ENCODE measurements at places on chromosomes 1 and 21.

DNA sequence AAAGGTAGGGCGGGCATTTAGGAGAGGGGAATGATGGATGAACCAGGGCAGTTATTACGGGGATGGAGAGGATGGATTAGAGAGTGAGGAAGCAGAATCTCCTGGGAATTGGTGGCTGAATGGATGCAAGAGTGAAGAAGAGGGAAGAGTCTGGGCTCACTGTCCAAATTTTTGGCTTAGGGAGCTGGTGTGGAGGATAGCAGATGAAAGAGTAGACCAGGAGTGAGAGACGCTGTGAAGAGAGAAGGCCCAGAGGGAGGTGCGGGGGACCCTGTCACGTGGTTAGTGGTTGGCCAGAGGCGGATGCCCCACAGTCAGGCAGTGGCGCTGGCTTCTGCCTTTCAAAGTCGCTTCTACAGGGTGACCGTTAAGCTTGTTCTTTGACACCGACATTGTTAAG lies 78.4 kb downstream of the PEX14 start:
- DNase-seq, result no peak

DNA sequence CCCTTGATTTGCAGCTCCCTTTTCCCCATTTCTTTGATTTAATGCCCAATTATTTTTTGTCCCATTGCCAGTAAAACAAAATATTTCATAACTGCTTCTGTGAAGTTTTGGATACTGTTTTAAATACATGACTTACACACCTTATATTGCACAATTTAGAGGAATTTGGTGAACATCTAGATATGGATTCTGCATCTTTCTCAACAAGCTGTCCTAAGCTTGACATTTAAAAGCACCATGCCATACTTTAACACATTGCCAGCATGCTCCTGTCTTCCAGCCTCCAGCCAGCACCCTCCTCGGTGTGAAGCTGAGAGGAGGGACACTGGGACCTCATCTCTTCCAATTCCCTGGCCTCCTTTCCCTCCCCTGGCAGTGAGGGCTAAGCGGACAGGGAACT lies 167.6 kb downstream of the SEC16B start:
- DNase-seq, result no peak

GRCh38 chr1:219293410-219293809 lies 119.7 kb downstream of the LYPLAL1 start:
- no peak for DNase-seq

GRCh38 chr1:33060579-33061083 lies 20.3 kb upstream of the AZIN2 start:
- no peak for DNase-seq

- no peak for DNase-seq
These were observed 24.2 kb upstream of the DYNLT5 start for GRCh38 chr1:66728021-66728420.

DNA sequence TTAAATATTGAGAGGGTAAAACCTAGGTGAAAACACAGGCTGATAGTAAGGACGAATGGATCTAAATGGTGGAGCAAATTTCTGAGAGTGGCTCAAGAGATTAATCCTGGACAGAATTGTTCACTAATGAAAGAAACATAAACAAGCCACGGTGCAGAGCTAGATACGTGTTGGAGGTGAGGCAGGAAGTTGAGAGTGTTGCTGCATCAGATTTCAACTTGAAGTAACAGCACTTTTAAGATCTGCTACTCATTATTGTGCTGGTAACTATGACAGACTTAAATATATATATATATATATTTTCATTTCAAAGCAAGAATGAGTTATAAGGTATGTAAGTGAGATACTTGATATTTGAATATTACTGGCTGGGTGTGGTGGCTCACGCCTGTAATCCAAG lies 64.9 kb downstream of the PTGS2 start:
- DNase-seq, result no peak

GRCh38 chr1:28512058-28512611 lies 6.3 kb downstream of the RCC1 start:
- no peak for DNase-seq

GRCh38 chr21:45636951-45637646 lies 6.4 kb upstream of the PCBP3 start:
- no peak for DNase-seq

DNA sequence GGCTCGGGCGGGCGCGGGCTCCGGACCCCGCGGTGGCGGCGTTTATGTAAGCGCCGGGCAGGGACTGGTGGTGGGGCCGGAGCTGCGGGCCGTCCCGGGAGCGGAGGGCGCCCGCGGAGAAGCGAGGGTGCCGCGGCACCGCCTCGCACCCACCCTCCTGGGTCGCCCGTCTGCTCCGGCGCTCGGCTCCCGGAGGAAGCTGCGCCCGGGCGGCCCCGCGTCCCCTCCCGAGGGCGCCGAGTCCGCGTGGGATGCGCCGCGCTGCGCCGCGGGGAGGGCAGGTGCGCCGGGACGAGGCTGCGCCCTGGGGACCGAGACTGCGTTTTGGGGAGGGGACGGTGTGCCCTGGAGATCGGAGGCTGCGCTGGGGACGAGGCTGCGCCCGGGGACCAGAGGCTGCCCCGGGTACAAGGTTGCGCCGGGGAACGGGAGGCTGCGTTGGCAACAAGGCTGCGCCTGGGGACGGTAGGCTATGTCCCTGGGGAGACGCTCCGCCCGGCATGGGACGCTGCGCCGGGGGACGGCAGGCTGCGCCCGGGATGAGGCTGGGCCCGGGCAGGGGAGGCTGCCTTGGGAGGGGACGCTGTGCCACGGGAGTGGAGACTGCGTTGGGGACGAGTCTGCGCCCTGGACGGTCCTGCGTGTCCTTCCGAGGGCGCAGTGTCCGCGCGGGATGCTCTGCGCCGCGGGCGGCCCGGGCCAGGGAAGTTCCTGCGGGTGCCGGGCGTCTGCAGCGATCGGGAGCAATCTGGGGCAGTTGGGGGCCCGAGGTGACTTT lies 627 bp downstream of the ADARB1 start:
- no peak for DNase-seq

- DNase-seq, result no peak
These were observed 83.8 kb downstream of the NIBAN1 start for GRCh38 chr1:184890539-184890973.

GRCh38 chr21:25176637-25177412 lies 430.5 kb downstream of the MRPL39 start:
- no peak for DNase-seq

DNA sequence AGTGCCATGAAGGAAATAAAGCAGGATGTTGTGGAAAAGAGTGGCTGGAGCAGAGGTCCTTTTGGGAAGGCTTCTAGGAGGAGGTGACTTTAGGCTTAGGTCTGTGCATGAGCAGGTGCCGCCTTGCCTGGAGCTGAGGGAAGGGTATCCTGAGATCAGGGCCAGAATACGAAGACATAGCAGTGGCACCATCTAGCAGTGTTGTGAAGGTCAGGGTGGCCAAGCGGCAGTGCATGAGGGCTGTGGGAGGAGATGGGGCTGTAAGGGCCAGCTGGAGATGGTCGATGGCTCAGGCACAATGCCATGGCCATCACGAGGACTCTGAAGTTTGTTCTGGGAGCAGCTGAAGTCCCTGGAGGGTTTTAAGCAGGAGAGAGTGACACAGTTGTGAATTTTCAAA lies 219.5 kb downstream of the PTPRU start:
- DNase-seq, result no peak

- no peak for DNase-seq
These were observed 22.4 kb upstream of the NPPB start for GRCh38 chr1:11880911-11881748.

GRCh38 chr1:38658883-38659282 lies 200.7 kb downstream of the RRAGC start:
- no peak for DNase-seq

DNA sequence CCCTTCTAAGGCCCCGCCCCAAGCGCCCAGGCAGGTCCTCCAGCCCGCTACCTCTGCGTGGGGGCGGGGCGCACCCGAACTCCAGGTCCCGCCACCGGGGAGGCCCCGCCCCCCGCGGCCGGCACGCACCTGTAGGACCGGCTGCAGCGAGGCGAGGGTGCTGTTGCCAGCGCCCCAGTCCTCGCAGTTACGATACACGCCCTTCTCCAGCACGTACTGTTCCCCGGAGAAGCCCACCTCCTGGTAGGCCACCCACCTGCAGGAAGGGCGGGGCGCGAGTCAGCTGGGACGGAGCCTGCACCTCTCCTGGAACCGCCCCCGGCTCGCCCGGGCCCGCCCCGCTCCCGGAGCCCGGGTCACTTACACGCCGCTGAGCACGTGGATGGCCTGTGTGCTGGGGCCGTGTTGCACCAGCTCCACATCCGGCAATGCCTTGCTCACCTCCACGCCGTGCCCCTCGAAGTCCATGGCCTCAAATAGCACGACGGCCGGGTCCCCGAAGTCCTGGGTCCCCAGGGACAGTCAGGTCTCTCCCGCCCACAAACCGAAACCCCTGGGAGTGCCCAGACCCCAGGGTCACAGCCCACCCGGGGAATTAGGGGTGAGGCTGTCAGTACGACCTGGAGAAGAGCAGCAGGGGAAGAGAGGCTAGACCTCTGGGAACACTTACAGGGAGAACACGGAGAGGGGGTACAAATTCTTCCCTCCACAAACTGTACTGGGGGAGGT lies 17.3 kb downstream of the CRYBG2 start:
- DNase-seq, result peak; percentile 81

DNA sequence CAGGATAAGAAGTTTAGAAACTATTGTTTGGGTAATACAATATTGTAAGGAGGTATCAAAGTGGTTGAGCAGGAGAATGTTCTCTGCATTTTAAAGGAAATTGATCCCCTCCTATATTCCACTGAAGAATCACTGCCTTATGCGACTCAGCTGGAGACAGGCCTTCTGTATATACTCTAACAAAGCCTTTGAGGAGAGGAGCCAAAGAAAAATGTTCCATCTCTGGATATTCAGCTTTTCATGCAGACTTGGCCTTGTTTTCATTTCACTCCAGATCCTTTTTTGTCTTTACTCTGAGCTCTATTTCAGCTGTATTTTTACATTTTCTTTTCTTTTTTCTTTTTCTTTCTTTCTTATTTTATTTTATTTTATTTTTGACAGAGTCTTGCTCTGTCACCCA lies 42.1 kb upstream of the S1PR1 start:
- no peak for DNase-seq

DNA sequence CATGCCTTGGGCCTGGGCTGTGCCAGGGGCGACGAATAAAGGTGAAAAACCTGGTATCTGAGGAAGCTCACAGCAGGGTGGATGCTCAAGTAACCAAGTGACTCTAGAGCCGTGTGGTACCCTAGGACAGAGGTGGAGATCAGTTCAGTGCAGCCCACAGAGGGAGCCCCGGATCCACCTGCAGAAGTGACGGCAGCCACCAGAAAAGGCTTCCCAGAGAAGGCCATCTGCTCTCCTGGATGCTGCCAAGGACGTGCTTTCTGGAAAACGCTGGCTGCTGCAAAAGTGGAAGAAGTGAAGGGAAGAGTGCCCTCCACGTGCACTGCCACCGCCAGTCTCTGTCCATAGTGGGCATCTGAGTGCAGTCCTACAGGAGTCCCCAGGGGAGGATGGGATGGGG lies 27.7 kb downstream of the TMCO4 start:
- DNase-seq, result no peak

GRCh38 chr1:163357378-163357777 lies 35.6 kb downstream of the NUF2 start:
- no peak for DNase-seq

GRCh38 chr1:78370779-78371482 lies 119.8 kb upstream of the PTGFR start:
- DNase-seq, result no peak

DNA sequence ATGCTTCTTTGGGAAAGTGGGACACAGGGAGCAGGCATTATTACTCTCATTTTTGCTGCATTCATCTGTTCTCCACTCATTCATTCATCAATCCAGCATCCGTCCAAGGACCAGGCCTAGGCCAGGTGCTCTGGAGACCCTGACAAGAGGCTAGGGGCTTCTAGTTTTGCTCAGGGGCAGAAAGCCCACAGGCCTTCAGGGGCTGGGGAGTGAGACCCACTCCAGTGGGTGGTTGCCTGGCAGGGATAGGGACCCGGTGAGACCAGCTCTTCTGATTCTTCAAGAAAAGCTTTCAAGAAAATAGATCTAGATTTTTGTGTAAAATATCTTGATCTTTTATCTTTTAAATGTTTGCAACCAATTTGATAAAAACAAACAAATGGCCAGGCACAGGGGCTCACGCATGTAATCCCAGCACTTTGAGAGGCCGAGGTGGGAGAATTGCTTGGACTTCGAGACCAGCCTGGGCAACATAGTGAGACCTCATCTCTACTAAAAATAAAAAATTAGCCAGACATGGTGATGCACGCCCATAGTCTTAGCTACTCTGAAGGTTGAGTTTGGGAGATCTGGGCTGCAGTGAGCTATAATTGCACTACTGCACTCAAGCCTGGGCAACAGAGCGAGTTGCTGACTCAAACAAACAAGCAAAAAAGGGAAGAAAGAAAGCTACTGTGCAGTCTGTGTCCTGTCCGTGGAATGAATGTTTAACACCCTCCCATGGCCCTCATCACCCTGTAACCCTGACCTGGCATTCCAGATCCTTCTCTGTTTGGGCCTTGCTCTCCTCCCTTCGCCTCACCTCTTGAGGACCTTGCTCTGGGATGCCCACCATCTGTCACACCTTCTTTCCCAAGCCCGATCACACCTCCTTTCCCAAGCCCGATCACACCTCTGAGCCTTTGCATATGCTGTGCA lies 17.3 kb upstream of the LRP8 start:
- no peak for DNase-seq

DNA sequence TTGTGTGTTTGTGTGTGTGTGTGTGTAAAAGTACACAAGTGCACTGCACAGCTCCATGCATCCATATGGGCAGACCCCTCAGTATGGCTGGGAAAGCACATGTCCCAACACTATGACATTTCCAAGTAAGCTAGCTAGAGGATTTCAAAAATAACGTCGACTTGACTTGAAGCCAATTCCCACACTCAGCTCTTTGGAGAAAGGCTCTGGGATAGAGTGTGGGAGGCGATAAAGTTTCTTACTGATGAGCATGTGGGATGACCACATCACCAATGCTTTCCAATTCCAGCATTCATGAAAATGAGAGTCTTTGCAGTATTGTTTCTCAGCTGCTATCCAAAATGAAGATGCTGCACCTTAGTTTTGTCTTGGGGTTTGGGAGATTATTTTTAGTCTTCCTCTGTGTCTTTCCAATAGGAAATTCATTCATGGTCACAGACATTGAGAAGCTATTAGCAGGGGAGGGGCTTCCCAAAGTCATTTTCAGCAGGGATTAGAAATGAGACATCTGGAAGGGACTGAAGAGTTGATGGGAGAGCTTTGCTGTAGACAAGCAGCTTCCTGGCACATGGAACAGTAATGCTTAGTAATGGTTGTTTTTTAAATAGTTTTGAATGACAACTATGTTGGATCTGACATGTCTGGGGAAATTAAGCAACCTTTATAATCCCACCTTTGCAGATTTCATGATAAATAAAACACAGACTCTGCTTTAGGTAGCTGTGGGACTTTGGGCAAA lies 143.5 kb downstream of the ASTN1 start:
- no peak for DNase-seq

- DNase-seq, result no peak
These were observed 4.8 kb upstream of the PCNX2 start for GRCh38 chr1:233300326-233300725.

GRCh38 chr1:241823925-241824324 lies 24.1 kb upstream of the EXO1 start:
- DNase-seq, result no peak

All from NCI-H1930 (cell line).